Activated CD4-positive, alpha-beta T cell treated with anti-CD3 and anti-CD28 coated beads for 24 hours (primary cell): ENCODE measurements at places on chromosomes 16 and 17.

- no peak for DNase-seq
Measured at GRCh38 chr16:9212621-9213020, 121.2 kb downstream of the HAPSTR1 start.

- no peak for DNase-seq
Measured at GRCh38 chr16:3986235-3986544, 105.7 kb upstream of the CREBBP start.

- no peak for DNase-seq
Measured at GRCh38 chr16:81994485-81994884, 16.8 kb downstream of the SDR42E1 start.

DNA sequence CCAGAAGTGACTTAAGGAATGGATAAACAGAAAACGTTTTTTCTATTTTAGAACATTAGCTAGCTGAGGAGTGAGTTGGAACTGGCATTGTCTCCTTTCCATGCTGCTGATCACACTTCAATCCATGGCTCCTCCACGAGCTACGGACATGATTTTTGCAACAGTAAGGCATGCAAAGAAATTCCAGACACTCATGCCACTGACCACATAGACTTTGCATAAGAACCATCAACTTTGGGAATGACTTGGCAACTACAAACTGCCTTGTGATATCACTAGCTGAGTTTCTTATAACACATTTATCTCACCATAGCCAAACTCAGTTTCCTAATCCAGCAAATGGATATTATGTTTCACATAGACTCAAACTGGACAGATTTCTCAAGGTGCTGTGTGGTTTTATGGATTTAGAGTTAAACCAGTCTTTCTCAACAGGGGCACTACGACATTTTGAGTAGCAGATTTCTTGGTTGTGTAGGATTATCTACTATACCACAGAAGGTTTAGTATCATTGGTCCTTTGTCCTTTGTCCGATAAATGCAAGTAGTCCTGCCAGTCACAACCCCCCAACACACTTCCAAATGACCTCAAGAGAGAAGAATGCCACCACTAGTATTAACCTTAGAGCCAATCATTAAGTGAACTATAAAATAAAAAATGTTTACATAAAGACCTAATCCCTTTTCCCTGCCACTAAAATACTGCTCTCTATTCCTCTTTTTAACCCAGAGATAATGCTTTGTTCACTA is 48.3 kb upstream of the C17orf78 start:
- DNase-seq: no peak

- DNase-seq: no peak
Measured at GRCh38 chr16:20704281-20704680, 6.8 kb upstream of the ACSM1 start.

GRCh38 chr16:52035436-52035835 is 511.5 kb downstream of the TOX3 start:
- DNase-seq: no peak

DNA sequence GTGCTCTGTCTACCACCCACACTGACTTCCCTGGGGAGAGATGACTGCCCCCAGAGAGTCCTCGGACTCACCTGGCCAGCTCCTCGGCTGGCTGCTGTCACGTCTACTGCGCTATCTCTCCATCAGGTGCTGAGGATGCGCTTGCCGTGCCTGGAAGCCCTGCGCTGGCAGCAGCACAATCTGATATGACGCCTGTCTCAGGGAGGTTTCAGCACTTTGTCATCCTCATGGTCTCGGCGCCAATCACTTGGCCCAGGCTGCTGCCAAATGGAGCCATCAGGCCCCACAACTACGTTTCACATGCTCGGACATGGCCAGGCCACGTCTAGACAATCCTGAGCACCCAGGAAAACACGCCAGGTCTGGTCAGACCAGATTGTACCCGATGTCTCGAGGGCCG is 46.7 kb downstream of the FOXL1 start:
- DNase-seq: no peak

DNA sequence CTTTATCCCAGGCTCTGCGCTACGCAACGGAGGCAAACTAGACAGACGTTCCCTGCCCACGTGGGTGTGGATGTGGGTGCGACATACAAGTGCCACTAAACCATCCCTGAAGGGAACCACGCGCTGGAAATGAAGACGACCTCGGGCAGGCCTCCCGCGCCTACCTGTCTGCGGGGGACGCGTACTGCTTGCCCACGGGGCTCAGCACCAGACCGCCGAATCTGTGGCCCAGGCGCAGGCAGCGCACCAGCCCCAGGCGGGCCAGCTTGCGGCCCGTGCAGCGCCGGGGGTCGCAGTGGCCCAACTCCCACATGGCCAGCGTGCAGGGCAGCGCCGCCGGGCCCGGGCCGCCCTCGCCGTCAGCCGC is 480 bp downstream of the TSR3 start:
- DNase-seq: no peak

DNA sequence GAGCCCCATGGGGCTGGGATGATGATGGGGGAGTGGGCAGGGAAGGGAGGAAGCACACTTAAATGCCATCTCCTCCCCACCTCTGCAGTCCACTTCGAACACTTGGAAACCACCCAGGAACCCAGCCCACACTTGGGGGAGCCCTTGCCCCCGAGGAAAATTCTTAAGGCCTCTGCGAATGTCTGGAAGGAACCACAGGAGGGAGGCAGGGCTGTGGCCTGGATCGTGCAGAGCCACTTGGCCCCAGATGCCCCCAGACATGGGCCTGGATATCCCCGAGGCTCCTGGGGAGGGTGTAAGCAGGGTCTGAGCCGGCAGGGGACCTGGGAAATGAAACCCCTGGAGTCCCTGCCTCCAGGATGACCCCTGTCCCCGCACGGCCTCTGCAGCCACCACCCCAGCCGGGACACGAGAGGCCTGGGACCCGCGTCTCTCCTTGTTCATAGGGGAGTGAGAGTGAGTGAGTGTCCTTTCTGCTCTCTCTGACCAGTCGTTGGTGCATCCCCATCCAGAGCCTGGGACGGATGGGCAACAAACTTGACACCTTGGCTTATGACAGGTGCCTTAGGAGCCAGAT is 11.8 kb upstream of the MTSS2 start:
- no peak for DNase-seq
